ENCODE measurements at places on chromosomes 2 and 18.

DNA sequence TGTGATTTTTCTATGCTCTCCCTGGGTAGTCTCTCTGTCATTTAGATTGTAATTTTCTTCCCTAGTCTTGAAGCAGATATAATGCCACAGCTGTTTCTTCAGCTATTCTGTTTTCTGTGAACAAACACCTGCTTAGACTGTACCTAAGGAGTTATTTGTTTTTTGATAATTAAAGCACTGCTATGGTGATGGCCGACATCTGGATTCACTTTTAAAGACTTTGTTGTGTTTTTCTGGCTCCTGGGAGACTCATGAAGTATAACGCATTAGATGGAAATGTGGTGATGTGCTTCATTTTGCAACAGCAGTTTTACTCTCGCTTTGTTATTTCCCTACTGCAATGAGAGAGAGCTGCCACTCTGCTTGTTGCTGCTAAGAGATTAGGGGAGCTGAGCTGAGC lies 15.7 kb upstream of the C2orf69 start:
- H3K27me3 ChIP-seq, result no peaks in the 10 kb centered on the region
- H3K4me3 ChIP-seq, result no peak overlapping the region
- no peaks in the 10 kb centered on the region for H3K36me3 ChIP-seq
- DNase-seq, result no peak
- H3K27ac ChIP-seq, result no peak overlapping the region

GRCh38 chr2:186972281-186972970 lies 123.5 kb upstream of the ZSWIM2 start:
- no peaks in the 10 kb centered on the region for H3K4me1 ChIP-seq
- no peaks in the 10 kb centered on the region for H3K27me3 ChIP-seq
- no peak for DNase-seq
- no peaks in the 10 kb centered on the region for H3K36me3 ChIP-seq
- H3K4me3 ChIP-seq, result no peak overlapping the region

DNA sequence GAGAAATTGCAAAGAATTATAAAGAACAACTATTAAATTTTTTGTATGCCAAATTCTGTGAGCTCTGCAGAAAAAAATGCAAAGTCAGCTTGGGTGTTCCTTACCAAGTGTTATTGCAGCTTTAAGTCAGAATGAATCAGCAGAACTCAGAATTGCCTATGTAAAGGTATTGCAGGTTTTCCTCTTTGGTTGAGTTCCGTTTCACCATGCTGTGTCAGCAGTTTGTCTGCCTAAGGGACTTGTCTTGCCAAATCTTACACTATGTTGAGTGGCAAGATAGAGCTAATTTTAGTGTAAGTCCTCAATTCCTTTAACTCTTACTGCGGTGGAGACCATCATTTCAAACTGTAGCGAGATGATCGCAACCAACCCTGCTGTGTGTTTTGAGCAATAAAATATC lies 38.8 kb downstream of the ADAM23 start:
- H3K27ac ChIP-seq, result no peak overlapping the region
- no peaks in the 10 kb centered on the region for H3K4me1 ChIP-seq
- H3K27me3 ChIP-seq, result no peaks in the 10 kb centered on the region
- no peak overlapping the region for H3K4me3 ChIP-seq
- no peak for DNase-seq

DNA sequence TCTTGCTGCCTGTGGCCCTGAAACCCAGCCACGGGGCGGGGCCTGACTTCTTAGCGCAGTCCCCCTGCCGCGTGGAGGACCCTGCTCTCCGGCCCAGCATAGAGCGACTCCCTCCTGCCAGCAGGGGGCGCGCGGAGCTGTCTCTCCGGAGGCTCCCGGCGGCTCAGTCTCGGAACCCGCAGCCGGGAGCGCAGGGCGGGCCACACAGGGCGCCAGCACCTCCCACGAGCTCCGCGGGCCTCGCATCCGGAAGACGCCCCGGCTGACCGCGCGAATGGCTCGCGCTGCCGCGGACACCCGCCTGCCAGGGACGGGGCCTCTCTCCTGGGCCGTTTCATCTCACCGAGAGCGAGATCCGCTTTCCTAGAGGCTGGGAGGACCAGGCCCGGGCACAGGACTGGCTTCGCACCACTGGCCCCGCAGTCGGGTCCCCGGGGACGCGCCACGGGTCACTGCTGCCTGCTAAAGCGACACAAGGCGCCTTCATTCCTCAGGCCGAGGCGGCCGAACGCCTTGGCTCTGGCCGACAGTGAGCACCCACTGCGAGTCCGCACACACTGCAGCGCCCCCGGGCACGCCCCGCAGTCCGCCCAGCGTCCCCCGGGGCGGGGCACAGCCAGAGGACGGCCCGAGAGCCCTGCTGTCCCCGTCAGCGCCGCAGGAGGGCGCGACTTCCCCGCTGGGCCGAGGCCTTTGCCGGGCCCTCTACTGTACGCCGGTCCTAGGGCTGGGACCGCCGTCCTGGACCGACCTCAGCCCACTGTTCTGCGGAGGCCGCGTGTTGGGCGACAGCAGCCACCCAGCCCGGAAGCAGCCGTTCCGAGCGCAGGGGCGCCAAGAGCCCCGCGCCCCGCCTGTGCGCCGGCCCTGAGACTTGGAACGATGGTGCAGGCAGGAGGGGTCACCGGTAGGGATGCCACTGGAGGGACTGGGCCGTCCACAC lies 39.0 kb upstream of the ARHGEF4 start:
- H3K4me1 ChIP-seq, result peaks cover 9% of the 10 kb centered on the region
- H3K27me3 ChIP-seq, result no peaks in the 10 kb centered on the region
- H3K36me3 ChIP-seq, result no peaks in the 10 kb centered on the region
- DNase-seq, result peak; percentile 88

- H3K27ac ChIP-seq, result peak overlapping the region; percentile 87
- peak overlapping the region; percentile 90 for H3K4me3 ChIP-seq
- H3K36me3 ChIP-seq, result no peaks in the 10 kb centered on the region
- DNase-seq, result no peak
- H3K4me1 ChIP-seq, result peaks cover 8% of the 10 kb centered on the region
Observed at GRCh38 chr2:156399224-156399949, 36.8 kb upstream of the GPD2 start.

DNA sequence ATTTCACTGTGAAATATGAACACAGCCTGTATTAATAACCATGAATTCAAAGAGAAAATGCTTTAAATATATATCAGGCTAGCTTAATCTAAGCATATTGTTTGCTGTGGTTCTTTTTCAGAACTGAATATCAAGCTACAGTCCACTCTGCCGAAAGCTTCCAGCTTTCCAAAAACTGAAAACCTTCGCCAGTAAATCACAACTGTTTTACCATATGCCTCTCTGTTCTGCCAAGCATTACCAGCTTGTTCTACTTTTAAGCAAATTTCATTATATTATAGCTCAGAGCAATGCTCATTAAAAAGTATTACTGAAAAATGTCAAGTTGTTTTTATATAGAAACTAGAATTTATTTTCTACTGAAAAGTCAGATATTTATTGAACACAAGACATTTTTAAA lies 277.4 kb downstream of the NRXN1 start:
- H3K36me3 ChIP-seq, result no peaks in the 10 kb centered on the region
- H3K27ac ChIP-seq, result no peak overlapping the region
- no peaks in the 10 kb centered on the region for H3K27me3 ChIP-seq
- no peaks in the 10 kb centered on the region for H3K4me1 ChIP-seq
- no peak overlapping the region for H3K4me3 ChIP-seq

GRCh38 chr18:49546719-49547273 lies 15.1 kb upstream of the LIPG start:
- no peaks in the 10 kb centered on the region for H3K36me3 ChIP-seq
- DNase-seq, result no peak
- H3K4me1 ChIP-seq, result no peaks in the 10 kb centered on the region
- no peak overlapping the region for H3K27ac ChIP-seq

GRCh38 chr18:56083523-56084287 lies 495.7 kb upstream of the TCF4 start:
- no peaks in the 10 kb centered on the region for H3K4me1 ChIP-seq
- H3K27me3 ChIP-seq, result no peaks in the 10 kb centered on the region
- no peak overlapping the region for H3K4me3 ChIP-seq

DNA sequence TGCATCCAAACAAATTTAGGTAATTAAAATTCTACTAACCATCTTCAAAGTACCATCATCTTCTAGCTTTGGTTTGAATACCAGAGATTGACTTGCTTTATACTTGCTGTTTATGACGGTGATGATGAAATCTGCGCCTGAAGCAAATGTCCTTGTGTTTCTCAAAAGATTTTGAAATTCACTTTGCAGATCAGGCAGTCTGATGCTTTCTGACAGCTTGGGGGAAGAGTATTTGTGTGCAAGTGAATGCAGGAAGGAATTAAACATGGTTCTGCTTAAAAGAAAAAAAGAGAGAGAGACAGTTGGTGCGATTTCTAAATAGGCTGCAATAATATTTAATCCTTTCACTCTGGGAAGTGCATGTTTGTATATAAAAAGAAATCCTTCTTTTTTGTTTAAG lies 29.6 kb downstream of the CSRNP3 start:
- H3K36me3 ChIP-seq, result no peaks in the 10 kb centered on the region
- no peaks in the 10 kb centered on the region for H3K4me1 ChIP-seq
- no peak for DNase-seq
- no peak overlapping the region for H3K27ac ChIP-seq

DNA sequence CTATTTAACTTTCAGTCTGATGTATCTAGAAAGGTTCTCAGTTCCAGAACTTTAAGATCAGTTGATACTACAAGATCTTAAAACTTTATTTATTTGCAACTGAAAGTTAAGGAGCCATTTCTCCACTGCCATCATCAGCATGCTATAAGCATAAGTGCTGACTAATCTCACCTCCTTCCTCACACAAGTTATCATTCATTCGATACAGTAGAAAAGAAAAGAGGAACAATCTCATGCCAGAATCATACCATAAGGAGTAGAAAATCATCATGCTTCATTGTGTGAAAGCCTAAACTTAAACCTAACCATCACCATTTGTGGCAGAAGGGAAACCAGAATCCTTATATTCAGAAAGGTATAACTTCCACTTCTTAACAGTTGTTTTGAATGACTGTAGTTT lies 176.6 kb upstream of the NRXN1 start:
- no peak for DNase-seq
- H3K36me3 ChIP-seq, result no peaks in the 10 kb centered on the region
- no peak overlapping the region for H3K4me3 ChIP-seq
- H3K27me3 ChIP-seq, result no peaks in the 10 kb centered on the region
- no peak overlapping the region for H3K27ac ChIP-seq

GRCh38 chr2:117968722-117969121 lies 45.1 kb downstream of the CCDC93 start:
- peaks cover 9% of the 10 kb centered on the region for H3K36me3 ChIP-seq
- no peak overlapping the region for H3K27ac ChIP-seq
- DNase-seq, result no peak
- H3K4me1 ChIP-seq, result no peaks in the 10 kb centered on the region

All from CD4-positive, alpha-beta memory T cell (primary cell).